AG10803 (cell line): ENCODE measurements at places on chromosomes 3 and 15.

DNA sequence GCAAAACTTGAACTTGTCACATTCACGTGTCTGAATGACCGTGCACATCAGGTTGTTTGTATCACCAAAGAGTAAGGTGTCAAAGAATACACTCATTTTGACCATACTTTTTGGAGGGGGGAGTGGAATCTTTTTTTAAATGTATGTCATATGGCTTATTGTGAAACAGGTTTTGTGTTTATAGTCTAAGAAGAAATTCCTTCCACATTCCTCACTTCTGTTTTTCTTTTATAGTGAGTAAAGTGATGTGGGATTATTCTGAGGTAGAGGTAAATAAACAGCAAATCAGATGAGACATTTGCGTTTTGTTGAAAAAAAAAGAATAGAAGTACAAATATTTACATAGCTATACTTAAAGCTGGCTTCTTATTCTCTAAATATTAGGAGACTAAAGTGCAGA, 33.0 kb downstream of the SRP14 start:
- peak; percentile 37 for DNase-seq

GRCh38 chr15:68431792-68432401, at the start of gene ITGA11:
ITGA11 (minus strand) TSS chr15:68432163; CDS start chr15:68432066, 97 bp downstream.
- peak; percentile 79 for DNase-seq

DNA sequence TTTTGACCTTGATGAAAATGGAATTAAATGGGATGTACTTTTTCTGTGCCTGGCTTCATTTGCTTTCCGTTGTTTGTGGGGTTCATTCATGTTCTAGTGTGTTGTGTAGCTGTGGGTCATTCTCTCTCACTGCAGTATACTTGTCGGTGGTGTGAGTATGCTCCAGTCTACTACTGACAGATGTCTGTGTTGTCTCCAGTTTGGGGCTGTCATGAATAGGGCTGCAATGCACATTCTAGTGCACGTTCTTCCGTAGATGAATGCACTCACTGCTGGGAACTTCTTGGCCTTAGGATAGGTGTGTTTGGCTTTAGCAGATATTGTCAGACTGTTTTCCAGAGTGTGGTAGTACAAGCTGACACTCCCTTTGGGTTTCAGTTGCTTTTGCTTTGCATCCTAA, 1.7 kb upstream of the SLC6A20 start:
- DNase-seq: no peak

DNA sequence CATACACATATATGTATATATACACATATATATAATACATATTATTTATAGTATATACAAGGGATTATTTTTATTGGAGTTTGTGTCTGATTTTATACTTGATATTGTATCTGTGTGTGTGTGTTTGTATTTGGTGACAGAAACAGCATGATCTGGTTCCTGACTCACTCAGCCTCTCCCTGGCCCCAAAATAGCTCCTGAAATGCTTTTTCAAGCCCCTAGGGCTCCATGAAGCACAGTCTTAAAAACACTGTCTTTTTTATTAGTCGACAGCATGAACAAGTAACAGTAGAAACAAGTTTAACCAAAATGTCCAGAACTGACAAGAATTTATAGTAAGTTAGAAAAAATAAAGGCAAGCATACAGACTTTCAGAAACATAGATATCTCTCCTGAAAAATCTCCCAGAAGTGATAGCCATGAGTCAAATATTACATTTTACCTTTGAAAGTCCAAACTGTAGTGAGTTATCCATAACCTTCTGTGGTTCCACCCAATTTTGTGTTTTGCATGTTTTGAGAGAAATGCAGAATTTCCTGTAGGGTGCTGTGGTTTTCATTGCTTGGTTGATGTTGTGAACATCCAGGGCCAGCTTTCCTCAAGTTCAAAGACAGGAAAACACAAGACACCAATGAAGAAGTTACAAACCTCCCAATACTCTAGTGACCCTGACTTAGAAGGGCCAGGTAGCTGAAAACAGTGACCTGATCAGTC, 98.5 kb upstream of the CCDC80 start:
- DNase-seq: no peak

DNA sequence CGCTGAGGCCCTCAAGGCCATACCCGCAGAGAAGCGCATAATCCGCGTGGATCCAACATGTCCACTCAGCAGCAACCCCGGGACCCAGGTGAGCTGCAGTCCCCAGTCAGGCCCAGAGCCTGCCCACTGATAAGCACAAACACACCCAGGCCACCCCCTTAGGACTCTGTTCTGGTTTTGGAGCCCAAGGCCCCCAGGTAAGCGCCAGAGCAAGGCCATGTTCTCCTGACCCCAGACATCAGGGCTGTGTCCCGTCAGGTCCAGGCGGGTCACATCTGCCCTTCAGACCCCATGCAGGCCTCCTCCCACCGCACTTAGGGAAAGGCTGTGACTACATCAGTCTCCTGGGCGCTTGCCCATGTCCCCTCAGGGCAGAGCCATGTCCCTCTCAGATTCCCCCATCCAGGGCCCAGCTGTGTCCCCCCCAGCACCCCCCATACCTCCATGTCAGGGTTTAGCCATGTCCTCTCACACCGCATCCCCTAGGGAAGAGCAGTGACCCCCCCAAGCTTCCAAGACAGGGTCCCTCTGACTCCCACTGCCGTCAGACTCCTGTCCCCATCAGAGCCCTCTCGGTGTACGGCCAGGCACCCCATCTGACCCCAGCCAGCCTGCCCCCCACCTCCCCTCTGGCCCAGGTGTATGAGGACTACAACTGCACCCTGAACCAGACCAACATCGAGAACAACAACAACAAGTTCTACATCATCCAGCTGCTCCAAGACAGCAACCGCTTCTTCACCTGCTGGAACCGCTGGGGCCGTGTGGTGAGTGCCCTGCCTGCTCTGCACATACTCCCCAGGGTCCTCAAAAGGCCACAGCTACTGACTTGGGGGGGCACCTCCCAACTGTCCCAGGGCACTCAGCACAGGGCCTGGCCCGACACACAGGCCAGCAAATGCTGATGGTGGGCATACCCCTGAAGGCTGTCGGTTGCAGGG, 1.6 kb downstream of the PARP3 start:
- no peak for DNase-seq

DNA sequence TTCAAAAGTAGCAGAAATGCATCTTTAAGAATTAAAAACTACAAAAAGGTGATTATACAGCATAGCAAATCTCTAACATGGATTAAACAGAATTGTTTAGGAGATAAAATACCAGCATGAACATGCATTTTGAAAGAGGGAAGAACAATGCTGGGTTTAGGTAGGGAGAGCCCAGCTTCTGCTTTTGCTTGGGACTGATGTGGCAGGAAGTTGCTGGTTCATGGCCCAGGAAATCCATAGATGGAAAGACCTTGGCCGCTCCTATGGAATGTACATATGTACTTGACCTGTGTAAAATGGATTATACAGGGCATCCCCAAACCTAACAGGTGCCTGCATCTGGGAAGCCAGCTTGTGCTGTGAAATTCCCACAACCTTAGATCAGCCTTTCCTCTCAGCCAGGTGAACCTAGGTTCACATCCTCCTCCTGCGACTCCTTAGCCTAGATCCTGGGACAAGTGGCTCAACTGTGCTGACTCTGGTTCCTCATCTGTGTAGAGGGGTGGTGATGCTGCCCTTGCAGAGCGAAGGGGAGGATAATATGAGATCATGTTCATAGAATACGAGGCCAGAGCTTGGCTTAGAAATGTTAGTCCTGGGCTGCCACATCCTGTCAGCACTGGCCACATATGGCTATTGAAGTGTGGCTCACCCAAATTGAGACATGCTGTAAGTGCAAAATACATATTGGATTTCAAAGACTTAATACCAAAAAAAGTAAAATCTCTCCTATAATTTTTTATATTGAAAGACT, 47.0 kb upstream of the PLXNA1 start:
- no peak for DNase-seq

GRCh38 chr3:187719628-187720336, 17.4 kb upstream of the RTP2 start:
- DNase-seq: no peak

- DNase-seq: peak; percentile 41
Observed at GRCh38 chr3:125186261-125186787, 26.2 kb downstream of the SLC12A8 start.

DNA sequence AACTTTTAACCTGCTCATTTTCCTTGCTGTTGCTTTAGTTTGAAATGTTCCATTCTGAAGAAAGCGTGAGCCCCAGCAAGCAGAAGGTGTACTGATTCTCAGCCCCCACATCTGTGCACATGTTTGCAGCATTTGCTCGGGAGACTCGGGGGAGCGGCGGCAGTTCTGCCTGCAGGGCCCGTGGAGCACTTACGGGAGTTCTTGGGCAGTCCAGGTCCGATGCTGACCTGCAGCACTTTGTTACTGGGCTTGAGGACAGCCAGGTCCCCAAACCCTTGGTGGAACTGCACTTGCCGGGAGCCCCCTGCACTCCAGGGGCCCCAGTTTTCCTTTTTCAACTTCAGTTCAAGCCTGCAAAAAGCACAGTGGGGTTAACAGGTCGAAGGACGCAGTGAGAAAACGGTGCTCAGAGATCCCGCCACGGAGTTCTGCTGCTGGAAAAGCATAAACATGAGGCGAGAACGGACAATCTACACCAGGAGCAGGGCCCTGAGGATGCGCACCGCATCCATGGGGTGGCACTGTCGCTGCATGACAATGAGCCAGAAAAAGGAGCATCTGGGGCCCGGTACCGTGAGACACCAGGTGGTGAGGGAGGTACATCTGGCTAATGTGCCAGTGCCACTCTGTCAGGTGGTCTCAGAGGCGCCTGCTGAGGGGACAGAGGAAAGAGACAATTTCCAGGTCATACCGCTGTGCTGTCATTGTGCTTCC, 45.6 kb upstream of the LDHAL6B start:
- DNase-seq: no peak

DNA sequence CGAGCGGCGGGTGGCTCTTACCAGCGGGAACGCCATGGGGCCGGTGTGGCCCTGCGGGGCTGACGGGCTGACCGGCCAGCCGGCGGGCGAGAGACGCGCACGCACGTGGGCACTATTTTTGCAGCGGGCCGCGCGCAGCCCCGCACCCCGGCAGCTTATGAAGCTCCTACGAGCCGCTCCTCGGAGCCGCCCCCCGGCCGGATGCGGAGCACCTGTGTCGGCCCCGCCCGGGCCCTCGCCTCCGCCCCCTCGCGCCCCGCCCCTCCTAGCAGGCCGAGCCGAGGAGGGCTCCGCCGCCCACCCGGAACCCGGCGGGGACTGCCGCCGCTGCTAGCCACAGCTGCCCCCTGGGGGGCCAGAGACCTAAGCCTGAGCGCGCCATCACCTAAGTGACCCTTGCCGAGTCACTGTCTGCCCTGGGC, 683 bp upstream of the CPEB1 start:
- DNase-seq: no peak

DNA sequence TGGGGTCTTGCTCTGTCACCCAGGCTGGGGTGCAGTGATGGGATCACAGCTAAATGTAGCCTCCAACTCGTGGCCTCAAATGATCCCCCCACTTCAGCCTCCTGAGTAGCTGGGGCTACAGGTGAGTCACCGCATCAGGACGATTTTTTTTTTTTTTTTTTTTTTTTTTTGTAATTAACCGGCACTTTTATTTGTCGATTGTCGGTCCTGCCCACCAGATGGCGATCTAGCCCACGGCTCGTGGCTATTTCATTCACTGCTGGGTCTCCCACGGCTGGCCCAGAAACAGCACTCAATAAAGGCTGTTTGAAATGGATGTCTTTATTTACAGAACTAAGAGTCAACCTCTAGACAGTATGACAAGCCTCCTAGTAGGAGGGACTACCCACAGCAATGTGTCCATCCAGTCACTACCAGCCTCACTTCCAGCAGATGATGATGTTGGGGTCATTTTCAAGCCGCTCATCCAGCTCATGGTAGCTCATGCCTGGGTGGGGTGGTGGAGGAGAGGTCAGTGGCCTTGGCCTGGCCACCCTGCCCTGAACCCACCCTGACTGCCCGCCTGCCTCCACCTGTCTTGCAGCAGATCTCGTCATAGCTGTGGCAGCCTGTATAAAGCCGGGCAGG, 1.8 kb upstream of the ZMYND10 start:
- peak; percentile 67 for DNase-seq

- peak; percentile 98 for DNase-seq
Observed at GRCh38 chr15:60392986-60393790, 4.6 kb downstream of the ANXA2 start.

DNA sequence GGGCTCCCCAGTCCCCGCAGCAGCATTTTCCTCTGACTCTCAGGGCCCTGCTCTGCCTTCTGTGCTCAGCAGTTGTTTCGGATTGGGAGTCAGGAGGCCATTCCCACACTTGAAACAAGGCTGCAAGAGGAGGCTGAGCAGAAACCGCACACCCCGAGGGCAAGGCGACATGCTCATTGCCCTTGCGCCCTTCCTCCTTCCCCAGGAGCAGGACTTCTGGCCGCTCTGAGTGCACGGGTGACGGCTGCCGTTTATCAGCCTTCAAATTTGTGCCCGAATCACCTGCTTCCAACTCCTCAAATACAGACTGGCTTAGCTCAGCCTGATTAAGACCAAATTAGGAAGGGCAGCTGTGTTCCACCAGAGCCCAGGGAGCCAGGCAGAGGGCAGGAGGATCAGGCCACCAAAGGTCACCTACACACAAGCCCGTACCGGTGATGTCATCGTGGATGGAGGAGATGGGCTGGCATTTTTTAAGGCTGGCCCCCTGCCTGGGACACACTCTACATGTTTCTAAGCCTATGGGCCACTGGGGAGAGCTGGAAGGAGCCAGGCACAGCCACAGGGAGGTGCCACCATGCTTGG, 38.1 kb downstream of the TM2D3 start:
- DNase-seq: no peak

DNA sequence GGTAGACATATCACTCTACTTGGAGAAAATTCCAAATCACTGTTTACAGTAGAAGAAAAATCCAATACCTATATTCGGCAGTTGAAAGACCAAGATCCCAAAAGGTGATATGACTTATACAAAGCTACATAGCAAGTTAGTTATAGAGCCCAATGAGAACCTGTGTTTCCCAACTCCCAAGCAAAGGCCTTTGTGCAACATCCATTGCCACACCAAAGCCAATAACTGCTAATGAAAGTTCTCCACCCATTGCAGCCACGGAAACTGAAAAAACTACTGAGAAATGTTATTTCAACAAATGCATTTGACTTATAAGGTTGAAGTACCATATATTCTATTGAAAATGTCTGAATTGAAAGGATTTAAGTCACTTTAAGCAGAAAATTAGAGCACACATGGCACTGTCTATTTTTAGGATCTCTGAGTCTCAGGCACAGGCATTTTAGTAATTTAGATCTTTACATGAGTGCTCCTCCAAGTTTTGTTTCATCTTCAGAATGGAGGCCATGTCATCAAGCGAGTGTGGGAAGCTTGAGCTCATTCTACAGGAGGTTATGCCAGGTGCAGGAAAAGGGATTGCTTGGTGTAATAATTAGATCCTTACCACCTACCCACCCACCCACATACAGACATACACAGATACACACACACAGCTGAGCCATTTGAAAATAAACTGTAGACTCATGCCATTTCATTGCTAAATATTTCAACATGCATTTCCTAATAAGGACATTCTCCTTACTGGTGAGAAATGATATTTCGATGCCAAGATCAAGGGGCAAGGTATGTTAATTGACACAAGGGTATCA, 19.7 kb upstream of the ANO10 start:
- DNase-seq: peak; percentile 70

DNA sequence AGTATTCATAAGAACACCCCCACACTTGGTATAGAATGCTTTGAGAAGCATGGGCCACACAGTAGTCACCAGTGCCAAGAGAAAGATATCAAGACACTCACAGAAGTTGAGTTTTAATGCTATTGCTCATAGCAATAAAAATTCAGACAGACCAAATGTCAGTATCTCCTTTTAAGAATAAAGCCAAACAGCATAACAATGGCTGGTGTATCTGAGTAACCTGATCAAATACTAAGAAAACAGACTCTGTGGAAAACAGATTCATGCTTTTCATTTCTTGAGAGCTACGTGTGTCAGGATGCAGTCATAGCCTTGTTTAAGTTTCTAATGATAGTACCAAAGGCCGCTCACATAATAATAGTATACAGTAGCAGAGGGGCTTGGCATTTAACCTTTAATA, 778.5 kb downstream of the MECOM start:
- peak; percentile 13 for DNase-seq
